NCI-H2171 treated with DMSO at 0.1 percent for 48 hours (cell line): ENCODE measurements at places on chromosomes 4 and X.

DNA sequence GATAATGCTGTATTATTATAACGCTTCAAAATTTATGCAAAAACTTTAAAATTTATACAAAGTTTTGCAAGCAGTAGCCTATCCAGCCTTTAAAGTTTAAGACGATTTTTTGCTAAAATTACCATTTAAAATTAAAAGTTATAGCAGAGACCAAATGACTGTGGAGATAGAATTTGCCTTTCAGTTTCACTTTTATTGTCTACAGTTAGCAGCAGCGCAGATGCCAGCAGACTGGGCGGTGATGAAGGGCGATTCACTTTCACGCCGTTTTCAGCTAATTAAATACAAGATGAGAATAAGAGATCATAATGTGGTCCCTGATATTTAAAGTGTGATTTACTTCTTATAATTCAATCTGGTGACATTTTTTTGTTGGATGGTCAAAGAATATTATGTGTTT is 1381.5 kb upstream of the ADGRL3 start:
- no peak for DNase-seq

GRCh38 chr4:150609131-150609530 is 27.2 kb downstream of the MAB21L2 start:
- no peak for DNase-seq

DNA sequence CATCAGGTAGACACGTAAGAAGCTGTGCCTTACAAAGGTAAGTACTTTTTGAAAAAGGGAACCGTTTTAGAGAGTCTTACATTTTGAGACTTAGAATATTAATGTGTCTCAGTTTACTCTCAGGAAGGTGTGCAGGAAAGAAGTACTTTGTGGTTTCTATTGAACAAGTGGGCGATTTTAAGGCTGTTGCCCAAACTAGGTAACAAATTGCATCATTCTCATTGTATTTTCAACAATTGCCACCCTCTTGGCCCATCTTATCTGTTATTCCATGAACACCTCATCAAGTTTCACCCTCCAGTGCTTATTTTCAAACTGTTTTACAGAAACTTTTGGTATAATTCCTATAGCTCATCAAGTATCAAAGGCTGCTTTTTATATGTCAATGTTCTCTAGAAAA is 158.3 kb downstream of the SLC4A4 start:
- DNase-seq, result no peak

GRCh38 chr4:176780995-176781738 is 11.6 kb downstream of the VEGFC start:
- no peak for DNase-seq

DNA sequence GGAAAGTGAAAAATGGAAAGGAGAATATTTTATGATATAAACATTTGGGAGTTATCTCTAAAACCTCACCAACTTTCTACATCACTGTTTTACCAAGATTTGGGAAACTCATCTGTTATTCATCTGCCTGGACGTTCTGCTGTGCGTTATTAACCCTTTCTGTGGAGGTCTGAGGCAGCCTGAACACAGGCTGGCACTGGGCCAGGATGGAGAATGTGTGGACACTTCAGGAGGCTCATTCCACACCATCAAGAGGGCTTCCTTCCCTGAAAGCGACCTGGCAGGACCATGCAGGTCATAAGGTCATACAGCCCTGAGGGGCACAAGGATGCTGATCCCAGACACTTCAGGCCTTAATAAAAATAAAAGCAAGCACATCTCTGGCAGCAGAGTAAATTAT is 31.2 kb upstream of the TMEM184C start:
- no peak for DNase-seq

- peak; percentile 55 for DNase-seq
Observed at GRCh38 chr4:87679449-87680169, 29.5 kb downstream of the DMP1 start.

GRCh38 chrX:150649096-150649870 is 43.9 kb upstream of the MTMR1 start:
- DNase-seq, result peak; percentile 5

- no peak for DNase-seq
Observed at GRCh38 chrX:132015875-132016274, 7.2 kb upstream of the STK26 start.

GRCh38 chr4:89301902-89302301 is 5.7 kb downstream of the GPRIN3 start:
- DNase-seq, result no peak

DNA sequence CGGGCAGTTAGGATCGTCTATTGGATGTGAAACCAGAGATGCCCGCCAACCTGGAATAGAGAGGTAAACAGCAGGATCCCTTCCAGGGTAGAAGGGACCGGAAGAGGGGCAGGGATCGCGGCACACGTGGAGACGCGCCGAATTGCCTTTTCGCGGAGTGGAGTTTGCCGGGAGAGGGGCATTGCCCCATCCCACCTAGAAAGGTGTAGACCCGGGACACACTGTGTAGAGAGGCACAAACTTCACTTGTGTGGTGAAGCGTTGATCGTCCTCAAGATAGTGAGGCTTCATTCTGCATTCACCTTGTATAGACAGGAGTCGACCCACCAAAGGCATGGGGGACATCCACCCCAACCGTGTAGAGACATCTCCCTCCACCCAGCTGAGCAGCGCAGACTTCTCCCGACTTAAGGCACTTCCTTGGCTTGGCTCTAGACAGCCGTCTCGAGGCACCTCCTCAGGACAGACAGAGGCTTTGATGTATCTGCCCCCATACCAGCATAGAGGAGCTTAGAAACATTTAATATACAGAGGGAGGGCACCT is 410 bp downstream of the GNL3L start:
- DNase-seq, result no peak

DNA sequence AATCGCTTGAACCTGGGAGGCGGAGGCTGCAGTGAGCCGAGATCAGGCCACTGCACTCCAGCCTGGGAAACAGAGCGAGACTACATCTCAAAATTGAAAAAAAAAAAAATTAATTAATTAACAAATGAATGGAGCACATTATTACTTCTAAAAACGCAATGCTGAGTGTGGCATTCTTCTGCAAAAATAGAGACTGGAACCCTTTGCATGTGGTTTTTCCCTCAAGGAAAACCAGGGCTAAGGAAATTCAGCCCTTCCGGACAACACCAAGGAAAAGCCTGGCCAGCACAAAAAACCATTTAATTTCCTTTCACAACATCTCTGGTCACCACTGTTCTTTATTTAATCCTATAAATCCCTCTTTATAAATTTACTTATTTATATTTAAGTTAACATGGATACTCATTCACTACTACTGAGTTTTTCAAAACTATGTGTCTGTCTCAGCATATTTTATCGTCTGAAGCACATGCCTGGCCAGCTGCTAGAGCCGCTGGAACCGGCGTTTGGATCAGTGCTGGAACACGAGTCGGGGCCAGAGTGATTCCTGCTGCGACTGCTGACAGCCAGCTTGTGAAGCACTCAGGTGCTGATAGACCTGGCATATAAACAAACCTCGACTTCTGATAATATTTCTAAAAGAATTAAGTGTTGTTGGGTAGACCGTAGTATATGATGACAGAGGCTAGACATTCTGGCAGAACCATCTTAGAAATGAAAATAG is 84.5 kb upstream of the WWC2 start:
- DNase-seq, result no peak

GRCh38 chrX:54482839-54483593 is 13.0 kb downstream of the FGD1 start:
- DNase-seq, result no peak

DNA sequence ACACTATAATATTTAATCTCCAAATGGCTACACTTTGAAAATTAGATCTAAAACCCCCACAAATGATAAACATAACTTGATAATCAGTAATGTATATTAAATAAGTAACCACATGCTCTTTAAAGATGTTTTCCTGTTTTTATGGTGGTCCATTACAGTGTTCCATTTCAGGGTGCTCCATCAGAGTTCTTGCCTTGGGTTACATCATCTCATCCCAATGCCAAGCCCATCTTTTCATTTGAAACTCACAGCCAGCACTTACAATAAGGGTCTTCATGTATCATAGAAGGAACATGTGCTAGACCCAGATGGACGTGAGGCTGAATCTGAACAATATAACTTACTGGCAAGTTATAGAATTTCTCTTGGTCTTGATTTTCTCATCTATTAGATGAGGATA is 10.5 kb upstream of the PAQR3 start:
- DNase-seq, result no peak

DNA sequence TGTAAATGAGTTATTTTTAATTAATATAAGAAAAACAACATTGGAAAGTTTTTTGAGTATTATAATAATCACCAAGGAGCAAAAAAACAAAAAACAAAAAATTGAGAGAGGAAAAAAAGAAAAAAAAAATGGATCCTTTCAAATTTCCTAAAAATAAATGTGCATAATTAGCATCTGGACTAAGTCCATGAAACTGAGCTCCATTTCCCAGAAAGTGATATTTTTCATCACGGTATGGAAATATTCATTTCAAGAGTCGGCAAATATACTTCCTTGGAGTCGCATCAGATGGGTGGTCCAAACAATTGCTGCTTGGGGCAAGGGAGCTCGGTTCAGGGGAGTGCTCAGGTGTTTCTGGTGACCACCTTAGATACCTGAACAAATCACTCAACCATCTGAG is 305.1 kb downstream of the LDB2 start:
- DNase-seq, result no peak

GRCh38 chr4:2084316-2084715 is 25.2 kb downstream of the NAT8L start:
- DNase-seq, result no peak

DNA sequence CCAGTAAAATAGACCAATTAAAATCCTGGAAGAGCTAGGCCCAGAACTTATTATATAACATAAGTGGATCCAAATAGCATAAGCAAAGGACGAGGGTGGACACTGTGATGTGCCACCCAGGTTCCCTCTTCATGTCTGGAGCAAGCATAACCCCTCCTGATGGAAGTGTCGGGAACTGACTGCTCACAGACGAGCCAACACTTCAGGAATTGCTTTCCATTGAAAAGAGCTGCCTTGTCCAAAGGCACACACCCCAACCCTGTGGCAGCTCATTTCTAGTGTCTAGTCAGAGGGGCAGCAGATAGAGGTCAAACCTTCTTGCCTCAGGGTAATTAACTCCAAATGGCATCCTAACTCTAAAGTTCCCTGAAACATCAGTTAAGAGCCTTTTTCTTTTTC is 15.3 kb downstream of the DDIT4L start:
- no peak for DNase-seq

- DNase-seq, result peak; percentile 34
Observed at GRCh38 chrX:39705290-39705689, 392.5 kb downstream of the BCOR start.

GRCh38 chrX:103413705-103414387 is 37.5 kb downstream of the BEX3 start:
- no peak for DNase-seq

DNA sequence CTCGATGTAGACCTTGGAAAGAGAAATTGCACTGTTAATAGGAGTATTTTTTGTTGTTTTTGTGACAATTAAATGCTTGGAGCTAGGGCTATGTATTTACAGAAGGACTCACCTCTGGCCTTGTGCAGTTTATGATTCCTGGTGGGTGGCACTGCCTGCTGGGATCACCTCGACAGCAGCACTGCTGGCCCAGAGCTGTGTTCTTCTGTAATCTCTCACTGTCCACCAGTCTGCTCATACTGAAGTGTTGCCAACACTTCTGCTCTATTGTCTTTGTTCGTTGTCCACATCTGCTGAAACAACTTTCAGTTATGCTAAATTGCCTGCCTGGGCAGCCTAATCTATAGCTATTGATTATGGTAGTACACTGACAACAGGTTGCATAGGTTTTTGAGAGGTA is 194.4 kb upstream of the ANK2 start:
- DNase-seq, result no peak

- DNase-seq, result no peak
Observed at GRCh38 chrX:147910607-147911006, 1.1 kb upstream of the FMR1 start.

GRCh38 chrX:116238567-116239255 is 68.2 kb downstream of the AGTR2 start:
- DNase-seq, result no peak

DNA sequence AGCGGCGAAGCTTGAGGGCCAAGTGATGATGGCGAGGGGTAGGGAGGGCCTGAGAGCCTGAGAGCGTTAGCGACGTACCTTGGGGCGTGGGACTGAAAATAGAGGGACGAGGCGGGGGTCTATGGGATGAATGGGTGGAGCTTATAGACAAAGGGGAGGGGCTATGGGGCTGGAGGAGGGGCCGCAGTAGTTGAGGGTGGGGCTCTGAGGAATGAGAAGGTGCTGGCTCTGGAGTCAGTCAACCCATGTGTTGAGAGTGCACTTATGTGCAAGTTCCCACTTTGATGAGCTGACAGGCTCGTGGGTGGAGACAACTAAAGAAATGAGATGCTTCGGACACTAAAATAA is 488 bp downstream of the TBC1D25 start:
- DNase-seq, result peak; percentile 65

- DNase-seq, result no peak
Observed at GRCh38 chr4:5511791-5512190, 196.6 kb downstream of the EVC2 start.

GRCh38 chrX:646228-646495 is 15.6 kb downstream of the SHOX start:
- DNase-seq, result no peak

- no peak for DNase-seq
Observed at GRCh38 chr4:85409251-85409650, 65.7 kb upstream of the ARHGAP24 start.

GRCh38 chr4:132557660-132558059 is 591.4 kb upstream of the PCDH10 start:
- no peak for DNase-seq

GRCh38 chrX:73401591-73402266 is 45.1 kb upstream of the CDX4 start:
- no peak for DNase-seq

- no peak for DNase-seq
Observed at GRCh38 chrX:150007356-150007755, 69.1 kb upstream of the EOLA2 start.

DNA sequence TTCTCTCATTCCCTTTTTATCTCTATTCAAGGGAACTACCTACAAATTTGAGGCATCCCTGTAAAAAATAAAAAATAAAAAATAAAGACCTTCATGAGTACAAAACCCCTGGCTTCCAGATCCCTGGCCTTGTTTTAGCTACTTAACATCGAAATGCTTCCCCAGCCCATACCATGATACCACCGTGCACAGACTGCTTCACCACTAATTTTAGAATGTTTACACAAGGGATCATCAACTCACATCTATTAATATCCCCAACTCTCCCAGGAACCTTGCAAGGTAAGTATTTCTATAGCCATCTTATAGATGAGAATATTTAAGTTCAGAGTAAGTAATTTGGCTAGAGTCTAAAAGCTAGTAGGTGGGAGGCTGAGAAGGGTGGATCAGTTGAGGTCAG is 51.7 kb downstream of the UCHL1 start:
- no peak for DNase-seq

DNA sequence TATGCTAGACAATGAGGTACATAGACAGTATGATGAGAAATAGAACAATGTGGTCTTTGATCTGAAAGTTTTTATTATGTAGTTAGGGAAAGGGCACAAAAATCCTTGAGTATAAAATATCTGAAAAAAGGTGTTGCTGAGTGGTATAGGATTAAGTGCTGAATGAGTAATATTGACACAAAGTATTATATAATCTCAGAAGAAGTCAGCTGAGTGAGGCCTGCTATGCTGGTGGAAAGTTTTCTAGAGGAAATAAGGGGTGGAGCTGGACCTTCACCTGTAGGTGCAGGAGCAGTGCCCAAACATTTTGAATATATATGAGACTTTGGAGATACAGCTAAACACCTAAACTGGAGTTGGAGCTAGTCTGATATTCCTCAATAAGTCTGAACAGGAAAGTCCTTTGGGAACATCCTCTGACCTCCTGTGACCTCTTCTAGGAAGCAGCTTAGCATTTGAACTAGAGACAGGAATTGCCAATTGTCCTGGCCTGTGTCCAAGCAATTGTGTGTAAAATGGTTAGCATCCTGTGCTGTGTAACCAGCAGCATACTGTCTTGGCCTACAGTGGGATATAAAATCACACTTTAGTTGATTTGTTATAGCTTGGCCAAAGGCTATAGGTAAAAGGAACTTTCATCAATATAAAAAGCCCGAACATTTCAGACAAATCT is 285.3 kb downstream of the ANKRD50 start:
- no peak for DNase-seq
